Germinal center (tissue), 1 donor: ENCODE measurements at places on chromosomes 5 and 9.

GRCh38 chr5:129249886-129250285 lies 155.3 kb downstream of the ISOC1 start:
- DNase-seq = no peak

- DNase-seq = no peak
Measured at GRCh38 chr9:86545090-86545489, 190.9 kb upstream of the TUT7 start.

GRCh38 chr5:148384380-148384737 lies 601 bp downstream of the FBXO38 start:
- peak; percentile 29 for DNase-seq

- DNase-seq = no peak
Measured at GRCh38 chr9:109923471-109923760, 143.4 kb downstream of the PALM2AKAP2 start.

- peak; percentile 50 for DNase-seq
Measured at GRCh38 chr5:108380531-108381349, 1.2 kb downstream of the FBXL17 start.

GRCh38 chr9:8895106-8895860 lies 1095.7 kb upstream of the DMAC1 start:
- no peak for DNase-seq

DNA sequence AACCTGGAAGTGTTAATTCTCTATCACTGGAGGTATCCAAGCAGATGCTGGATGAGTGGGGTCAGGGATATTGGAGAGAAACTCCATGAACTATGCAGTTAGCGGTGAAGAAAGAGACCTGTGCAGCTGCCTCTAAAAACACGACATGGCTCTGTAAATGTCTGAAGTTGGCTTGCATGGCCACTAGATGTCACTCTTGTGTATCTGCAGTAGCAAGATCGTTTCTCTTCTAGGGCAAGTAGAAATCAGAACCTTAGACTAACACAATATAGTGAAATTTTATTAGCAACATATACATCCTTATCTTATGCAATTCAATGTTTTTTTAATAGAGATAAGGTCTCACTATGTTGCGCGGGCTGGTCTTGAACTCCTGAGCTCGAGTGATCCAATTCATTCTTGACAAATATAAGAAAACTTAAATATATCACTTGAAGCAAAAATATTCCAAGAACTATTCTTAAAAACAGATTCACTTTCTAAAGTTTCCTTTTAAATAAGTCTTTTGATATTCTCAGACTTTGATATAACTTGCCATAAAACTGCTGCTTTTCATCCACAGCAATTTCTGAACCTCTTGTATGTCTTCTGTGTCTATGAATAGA lies 2.9 kb downstream of the OR2S2 start:
- peak; percentile 58 for DNase-seq

- no peak for DNase-seq
Measured at GRCh38 chr9:2567922-2568321, 53.7 kb upstream of the VLDLR start.

- no peak for DNase-seq
Measured at GRCh38 chr5:69138766-69139165, 28.2 kb upstream of the CCNB1 start.

GRCh38 chr5:3107156-3107611 lies 355.7 kb upstream of the IRX2 start:
- DNase-seq = no peak

DNA sequence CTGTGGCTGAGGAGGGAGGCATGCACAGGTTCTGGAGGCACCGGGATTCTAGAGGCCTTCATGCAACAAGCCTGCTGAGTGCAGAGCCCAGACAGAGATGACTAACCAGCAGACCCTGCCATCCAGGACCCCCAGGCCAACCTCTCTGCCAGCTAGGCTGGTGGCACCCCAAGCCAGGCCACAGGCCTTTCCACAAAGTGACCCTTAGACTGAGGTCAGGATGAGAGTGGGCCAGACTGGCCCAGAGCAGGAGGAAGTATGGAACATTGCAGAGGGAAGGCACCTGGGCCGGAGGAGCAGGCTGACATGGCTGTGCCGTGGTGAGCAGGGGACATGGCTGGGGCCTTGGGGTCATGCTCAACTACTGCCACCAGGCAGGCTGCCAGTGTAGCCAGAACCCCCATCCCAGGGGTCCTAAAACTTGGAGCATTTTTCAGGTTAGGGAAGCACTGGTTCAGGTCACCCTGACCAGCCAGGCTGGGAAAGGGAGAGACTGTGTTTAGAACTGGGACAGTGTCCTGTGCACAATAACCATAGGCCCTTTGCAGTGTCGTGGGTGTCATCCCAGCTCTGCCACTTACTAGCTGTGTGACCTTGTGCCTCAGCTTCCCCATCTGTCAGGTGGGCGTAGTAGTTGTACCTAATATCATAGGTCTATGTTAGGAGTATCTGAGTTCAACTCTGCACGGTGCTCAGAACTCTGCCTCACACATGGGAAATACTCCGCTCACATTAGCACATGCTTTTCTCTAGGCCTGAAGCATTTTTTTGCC lies 17.3 kb downstream of the TCF7 start:
- DNase-seq = no peak

GRCh38 chr9:94919376-94920098 lies 193.0 kb downstream of the AOPEP start:
- DNase-seq = no peak

DNA sequence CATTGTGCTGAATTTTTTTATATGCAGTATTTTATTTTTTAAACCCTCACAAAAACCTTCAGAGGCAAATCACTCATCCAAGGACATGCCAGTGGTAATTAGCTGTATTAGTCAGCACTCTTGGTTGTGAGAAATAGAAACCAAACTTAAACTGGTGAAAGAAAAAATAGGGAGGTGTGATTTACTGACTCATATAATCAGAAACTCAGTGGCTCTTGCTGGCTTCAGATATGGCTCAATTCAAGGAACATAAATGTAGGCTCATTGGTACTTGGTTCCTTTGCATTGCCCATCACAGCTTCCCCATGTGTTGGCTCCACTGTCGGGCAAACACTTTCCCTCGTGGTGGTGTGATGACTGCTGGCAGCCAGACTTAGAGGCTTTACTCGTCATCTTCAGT lies 497.2 kb downstream of the MAT2B start:
- no peak for DNase-seq

DNA sequence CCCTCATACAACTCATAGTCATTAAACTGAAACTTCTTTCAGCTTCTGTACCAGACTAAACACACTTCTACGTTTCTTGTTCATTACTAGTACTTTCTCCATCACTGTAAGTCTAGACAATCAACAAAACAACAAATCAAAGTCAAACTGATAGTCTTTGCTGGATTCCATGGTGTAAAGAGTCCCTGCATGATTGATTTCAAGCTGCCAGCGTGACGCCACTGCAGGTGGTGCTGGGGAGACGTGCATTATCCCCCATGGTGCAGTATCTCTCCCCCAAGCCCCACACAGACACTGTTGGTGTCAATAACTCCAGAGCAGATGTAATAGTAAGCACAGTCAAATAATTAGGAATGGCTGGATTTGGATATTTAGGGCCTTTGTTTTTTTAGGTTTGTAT lies 10.7 kb upstream of the SLC2A8 start:
- DNase-seq = no peak

- no peak for DNase-seq
Measured at GRCh38 chr9:136740971-136741882, 1.5 kb downstream of the LCN10 start.

- no peak for DNase-seq
Measured at GRCh38 chr5:33939556-33940262, 3.5 kb downstream of the RXFP3 start.

- no peak for DNase-seq
Measured at GRCh38 chr9:93260263-93261066, 76.5 kb downstream of the WNK2 start.

DNA sequence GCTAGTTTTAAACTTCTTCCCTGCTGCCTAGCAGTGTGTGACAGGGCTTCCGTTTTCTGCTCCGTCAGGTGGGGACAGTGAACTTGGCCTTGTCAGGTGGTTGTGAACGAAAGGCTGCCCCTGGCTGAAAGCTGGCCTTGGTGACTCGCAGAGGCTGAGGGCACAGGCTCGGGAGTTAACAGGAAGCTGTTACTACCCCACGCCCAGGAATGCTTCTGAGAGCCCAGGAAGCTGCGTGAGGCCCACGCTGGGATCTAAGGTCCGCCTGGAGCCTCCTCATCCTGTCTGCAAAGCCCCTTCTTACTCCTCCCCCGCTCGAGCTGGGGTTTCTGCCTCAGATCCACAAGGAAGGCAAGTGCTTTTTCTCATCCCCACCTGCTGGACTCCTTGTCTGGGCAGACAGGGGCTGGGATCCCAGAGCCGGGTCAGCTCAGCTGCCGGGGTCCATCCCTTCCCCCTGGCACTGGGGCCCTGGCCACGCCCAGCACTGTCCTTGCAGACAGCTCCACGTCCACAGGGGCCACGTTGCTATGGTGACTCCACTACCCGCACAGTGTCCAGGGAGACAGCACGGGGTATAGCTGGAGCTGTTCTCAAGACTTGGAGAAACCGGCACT lies 124.7 kb upstream of the TBC1D2 start:
- peak; percentile 59 for DNase-seq

- no peak for DNase-seq
Measured at GRCh38 chr9:86695910-86696424, 251.3 kb downstream of the GAS1 start.

- DNase-seq = no peak
Measured at GRCh38 chr5:89187268-89187667, 304.3 kb upstream of the MEF2C start.

DNA sequence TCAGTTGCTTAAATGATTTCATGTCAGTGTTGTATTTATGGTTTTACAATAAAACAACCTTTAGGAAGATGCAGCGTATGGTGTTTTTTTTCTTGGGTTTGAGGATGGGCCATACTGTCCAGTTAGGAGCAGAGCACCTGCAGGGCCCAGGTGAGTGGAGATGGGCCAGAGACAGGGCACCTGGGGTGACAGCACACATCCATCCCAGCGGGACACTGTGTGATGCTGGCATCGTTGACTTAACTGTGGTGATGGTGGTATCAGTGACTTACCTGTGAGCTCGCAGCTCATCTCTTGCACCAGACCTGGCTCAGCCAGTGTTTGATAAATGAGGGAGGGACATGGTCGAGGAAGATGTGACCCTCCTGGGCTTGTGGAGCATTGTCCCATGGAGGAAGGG lies 21.6 kb downstream of the AMBP start:
- DNase-seq = no peak
